Activated CD4-positive, alpha-beta memory T cell treated with anti-CD3 and anti-CD28 coated beads for 36 hours (primary cell): ENCODE measurements at places on chromosomes 7 and 10. TPM values are rescaled to one million over a fixed set of nuclear protein-coding genes. Genes with fewer than 3 reads are reported as not detected.
A peak's percentile ranks its signal among the peaks of the same experiment; 100 is the strongest.

DNA sequence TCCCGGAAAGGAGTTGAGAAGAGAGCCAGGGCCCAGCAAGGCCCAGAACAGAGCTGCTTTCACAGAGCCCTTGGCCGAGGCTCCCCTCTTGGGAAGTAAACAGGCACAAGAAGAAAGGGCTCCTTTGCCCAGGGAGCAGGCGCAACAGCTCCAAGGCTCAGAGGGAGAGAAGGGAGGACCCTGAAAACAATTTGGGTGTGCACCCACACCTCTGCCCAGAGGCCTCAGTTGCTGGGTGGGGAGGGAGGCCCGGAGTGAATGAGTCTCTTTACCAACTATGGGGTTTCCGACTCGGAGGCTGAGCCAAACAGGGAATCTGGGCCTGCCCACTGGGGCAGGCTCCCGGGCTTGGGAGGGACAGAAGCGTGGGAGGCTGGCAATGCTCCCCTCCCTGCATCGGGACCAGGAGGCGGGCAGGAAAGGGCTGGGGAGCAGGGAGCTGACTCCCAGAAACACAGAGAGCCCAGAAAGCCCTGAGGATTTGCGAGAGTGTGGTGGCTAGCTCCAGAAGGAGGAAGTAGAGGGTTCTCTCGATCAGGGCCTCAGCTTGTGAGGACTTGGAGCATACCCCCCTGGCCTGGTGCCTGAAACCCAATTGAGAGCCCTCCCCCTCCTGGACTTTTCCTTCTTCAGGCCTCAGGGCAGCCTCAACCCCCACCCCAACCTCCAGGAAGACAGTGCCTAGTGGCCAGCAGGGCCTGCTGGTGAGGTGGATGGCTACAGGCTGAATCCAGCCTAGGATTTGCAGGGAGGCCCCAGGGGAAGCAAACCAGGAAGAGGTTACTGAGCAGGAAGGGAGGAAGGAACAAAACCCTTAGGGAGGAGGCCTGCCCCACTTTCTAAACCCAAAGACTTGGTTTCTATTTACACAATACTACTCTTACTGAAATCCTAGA lies 6.2 kb downstream of the C10orf105 start:
- no peaks in the 10 kb centered on the region for H3K36me3 ChIP-seq
- no peaks in the 10 kb centered on the region for H3K27me3 ChIP-seq
- peak; percentile 63 for DNase-seq
- peak overlapping the region; percentile 66 for H3K4me3 ChIP-seq
- peaks cover 54% of the 10 kb centered on the region for H3K4me1 ChIP-seq
- H3K27ac ChIP-seq: peak overlapping the region; percentile 91

The ADAMTS14 gene
- total RNA-seq: not detected

GRCh38 chr10:34015700-34016099 lies 681.2 kb upstream of the NRP1 start:
- peaks cover 6% of the 10 kb centered on the region for H3K27me3 ChIP-seq
- no peak for DNase-seq
- H3K4me3 ChIP-seq: no peak overlapping the region

The DYDC2 gene
- total RNA-seq: not detected

GRCh38 chr10:48279081-48279751 lies 4.7 kb upstream of the FRMPD2 start:
- peaks cover 23% of the 10 kb centered on the region for H3K27me3 ChIP-seq
- no peak overlapping the region for H3K27ac ChIP-seq
- H3K36me3 ChIP-seq: no peaks in the 10 kb centered on the region
- H3K4me3 ChIP-seq: no peak overlapping the region

- no peaks in the 10 kb centered on the region for H3K4me1 ChIP-seq
- peaks cover 2% of the 10 kb centered on the region for H3K27me3 ChIP-seq
- H3K4me3 ChIP-seq: no peak overlapping the region
- H3K27ac ChIP-seq: no peak overlapping the region
- no peak for DNase-seq
- H3K36me3 ChIP-seq: peaks cover 2% of the 10 kb centered on the region
These were observed 71.7 kb downstream of the ARL4A start for GRCh38 chr7:12759151-12759550.

The TMEM236 gene
- 0.07 TPM for total RNA-seq

GRCh38 chr7:12893292-12893691 lies 205.9 kb downstream of the ARL4A start:
- H3K27ac ChIP-seq: no peak overlapping the region
- no peak for DNase-seq
- no peak overlapping the region for H3K4me3 ChIP-seq
- H3K27me3 ChIP-seq: peaks cover 3% of the 10 kb centered on the region
- no peaks in the 10 kb centered on the region for H3K36me3 ChIP-seq
- no peaks in the 10 kb centered on the region for H3K4me1 ChIP-seq

The CFAP43 gene
- 0.19 TPM for total RNA-seq

GRCh38 chr7:113308399-113308798 lies 190.0 kb upstream of the SMIM30 start:
- no peaks in the 10 kb centered on the region for H3K4me1 ChIP-seq
- H3K36me3 ChIP-seq: no peaks in the 10 kb centered on the region
- DNase-seq: no peak
- H3K27ac ChIP-seq: no peak overlapping the region

The HOXA13 gene
- not detected for total RNA-seq

- peaks cover 22% of the 10 kb centered on the region for H3K4me1 ChIP-seq
- H3K27me3 ChIP-seq: no peaks in the 10 kb centered on the region
These were observed 6.2 kb downstream of the GIGYF1 start for GRCh38 chr7:100687751-100688300.

- H3K27ac ChIP-seq: no peak overlapping the region
- H3K36me3 ChIP-seq: no peaks in the 10 kb centered on the region
- H3K27me3 ChIP-seq: no peaks in the 10 kb centered on the region
These were observed 50.8 kb downstream of the ITGB8 start for GRCh38 chr7:20381406-20382034.

The GSTK1 gene
- total RNA-seq: 224 TPM

DNA sequence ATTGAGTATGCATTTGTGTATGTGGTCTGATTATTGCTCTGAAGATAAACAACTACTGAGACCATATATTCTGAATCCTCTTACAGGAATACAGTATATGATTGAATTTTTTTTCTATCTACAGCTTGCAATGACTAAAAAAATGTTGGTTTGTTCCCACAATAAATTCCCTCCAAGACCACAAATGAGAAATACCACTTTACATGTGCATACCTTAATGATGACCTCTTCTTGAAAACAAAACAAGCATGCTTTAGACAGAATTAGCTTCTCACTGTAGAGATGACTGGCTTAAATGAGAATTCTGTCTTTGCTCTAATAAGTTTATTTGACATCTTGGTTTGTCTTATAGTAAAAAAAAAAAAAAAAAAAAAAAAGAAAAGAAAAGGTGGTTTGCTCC lies 241.5 kb downstream of the PCDH15 start:
- no peak overlapping the region for H3K27ac ChIP-seq
- H3K4me1 ChIP-seq: no peaks in the 10 kb centered on the region
- H3K4me3 ChIP-seq: no peak overlapping the region
- DNase-seq: no peak
- no peaks in the 10 kb centered on the region for H3K27me3 ChIP-seq
- H3K36me3 ChIP-seq: no peaks in the 10 kb centered on the region

- DNase-seq: no peak
- no peaks in the 10 kb centered on the region for H3K36me3 ChIP-seq
- H3K27me3 ChIP-seq: no peaks in the 10 kb centered on the region
- no peaks in the 10 kb centered on the region for H3K4me1 ChIP-seq
These were observed 61.3 kb downstream of the CD36 start for GRCh38 chr7:80699721-80700256.

GRCh38 chr7:107660381-107661080 lies at the start of gene SLC26A4:
SLC26A4 (plus strand) TSS chr7:107660828; CDS start chr7:107661642, 814 bp downstream.
- H3K4me1 ChIP-seq: peaks cover 30% of the 10 kb centered on the region
- peak; percentile 73 for DNase-seq
- no peaks in the 10 kb centered on the region for H3K36me3 ChIP-seq
- peak within 1 kb of the TSS; percentile 84 for H3K4me3 ChIP-seq

DNA sequence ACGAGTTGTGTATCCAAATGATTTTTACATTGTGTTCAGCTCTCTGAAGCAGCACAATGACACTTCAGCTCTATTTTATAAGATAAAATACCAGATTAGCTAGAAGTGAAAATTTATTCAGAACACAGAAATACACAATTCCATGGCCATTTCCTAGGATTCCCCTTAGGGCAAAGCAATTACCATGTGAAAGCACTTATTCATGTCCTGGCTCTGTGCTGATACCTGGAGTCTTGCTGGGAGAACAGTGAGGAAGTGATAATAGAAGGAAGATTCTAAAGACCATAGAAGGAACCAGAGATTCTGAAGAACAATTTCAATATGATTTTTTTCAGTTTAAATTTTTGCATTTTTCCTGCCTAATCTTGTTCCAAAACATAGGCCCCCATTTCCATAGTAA lies 657.4 kb upstream of the ZWINT start:
- H3K27ac ChIP-seq: no peak overlapping the region
- H3K36me3 ChIP-seq: no peaks in the 10 kb centered on the region
- no peaks in the 10 kb centered on the region for H3K4me1 ChIP-seq
- no peak overlapping the region for H3K4me3 ChIP-seq
- no peak for DNase-seq
- no peaks in the 10 kb centered on the region for H3K27me3 ChIP-seq

GRCh38 chr10:8596929-8597472 lies 542.5 kb downstream of the GATA3 start:
- no peak for DNase-seq
- H3K27me3 ChIP-seq: peaks cover 2% of the 10 kb centered on the region
- H3K27ac ChIP-seq: no peak overlapping the region
- no peak overlapping the region for H3K4me3 ChIP-seq

- no peaks in the 10 kb centered on the region for H3K4me1 ChIP-seq
- H3K27me3 ChIP-seq: no peaks in the 10 kb centered on the region
- no peak overlapping the region for H3K4me3 ChIP-seq
- no peaks in the 10 kb centered on the region for H3K36me3 ChIP-seq
- H3K27ac ChIP-seq: no peak overlapping the region
- DNase-seq: no peak
These were observed 179.4 kb downstream of the CPEB3 start for GRCh38 chr10:92111336-92111939.

The DEPP1 gene
- total RNA-seq: 0.40 TPM

DNA sequence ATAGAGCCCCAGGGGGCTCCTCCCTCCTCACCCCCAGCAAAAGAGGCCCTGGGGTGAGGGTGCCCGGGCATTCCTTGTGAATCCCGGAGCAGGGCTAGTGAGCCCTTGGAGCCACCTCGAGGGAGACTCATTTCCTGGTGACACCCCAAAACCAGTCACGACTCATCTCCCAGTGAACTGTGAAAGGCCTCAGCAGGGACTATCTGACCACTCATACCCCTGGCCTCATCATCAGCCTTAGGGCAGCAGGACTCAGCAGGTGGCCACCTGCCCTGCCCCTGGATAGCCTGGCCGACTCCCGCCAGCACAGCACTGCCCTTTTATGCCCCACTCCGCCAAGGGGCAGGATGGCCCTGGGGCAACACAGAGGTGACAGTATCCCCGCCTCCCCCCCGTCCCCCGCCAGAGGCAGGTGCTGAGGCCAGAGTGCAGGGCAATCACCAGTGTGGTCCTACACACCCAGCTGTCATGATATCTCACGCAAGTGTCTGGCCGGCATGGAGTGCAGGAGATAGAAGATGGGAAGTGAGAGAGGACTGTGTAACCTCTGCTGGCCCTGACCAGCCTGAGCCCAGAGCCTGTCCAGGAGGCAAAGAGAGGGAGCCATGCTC lies 3.2 kb downstream of the SNCG start:
- H3K27ac ChIP-seq: no peak overlapping the region
- peak; percentile 6 for DNase-seq
- H3K36me3 ChIP-seq: no peaks in the 10 kb centered on the region
- H3K4me3 ChIP-seq: no peak overlapping the region
- H3K4me1 ChIP-seq: peaks cover 11% of the 10 kb centered on the region
- no peaks in the 10 kb centered on the region for H3K27me3 ChIP-seq

- H3K36me3 ChIP-seq: no peaks in the 10 kb centered on the region
- peak overlapping the region; percentile 68 for H3K4me3 ChIP-seq
- peak; percentile 31 for DNase-seq
- H3K4me1 ChIP-seq: peaks cover 11% of the 10 kb centered on the region
- peaks cover 48% of the 10 kb centered on the region for H3K27me3 ChIP-seq
These were observed 1.4 kb downstream of the HTRA1 start for GRCh38 chr10:122462533-122463465.

GRCh38 chr10:106765241-106765754 lies 399.2 kb downstream of the SORCS1 start:
- no peak overlapping the region for H3K4me3 ChIP-seq
- no peaks in the 10 kb centered on the region for H3K36me3 ChIP-seq
- H3K27me3 ChIP-seq: no peaks in the 10 kb centered on the region
- no peak overlapping the region for H3K27ac ChIP-seq
- no peaks in the 10 kb centered on the region for H3K4me1 ChIP-seq

- DNase-seq: peak; percentile 57
- peak within 1 kb of the TSS; percentile 34 for H3K4me3 ChIP-seq
- H3K36me3 ChIP-seq: no peaks in the 10 kb centered on the region
- peaks cover 30% of the 10 kb centered on the region for H3K27me3 ChIP-seq
These were observed at the start of gene CDHR1 for GRCh38 chr10:84194424-84195043. CDHR1 (plus strand) TSS chr10:84194537; CDS start chr10:84194761, 224 bp downstream.

- no peaks in the 10 kb centered on the region for H3K4me1 ChIP-seq
- no peak overlapping the region for H3K27ac ChIP-seq
- peaks cover 9% of the 10 kb centered on the region for H3K27me3 ChIP-seq
- no peaks in the 10 kb centered on the region for H3K36me3 ChIP-seq
- DNase-seq: no peak
- no peak overlapping the region for H3K4me3 ChIP-seq
These were observed 607.8 kb downstream of the PARD3 start for GRCh38 chr10:34207343-34207742.

The CFTR gene
- not detected for total RNA-seq

GRCh38 chr10:91665842-91666241 lies 33.0 kb upstream of the PPP1R3C start:
- no peak overlapping the region for H3K4me3 ChIP-seq
- no peaks in the 10 kb centered on the region for H3K36me3 ChIP-seq
- peaks cover 7% of the 10 kb centered on the region for H3K27me3 ChIP-seq
- no peak overlapping the region for H3K27ac ChIP-seq
